ENCODE measurements at places on chromosomes 3 and 15.

GRCh38 chr3:152779653-152780052 lies 55.3 kb upstream of the P2RY1 start:
- no peak for DNase-seq
- H3K4me3 ChIP-seq: no peak overlapping the region
- no peaks in the 10 kb centered on the region for H3K27me3 ChIP-seq
- no peaks in the 10 kb centered on the region for H3K4me1 ChIP-seq
- no peak overlapping the region for H3K27ac ChIP-seq

DNA sequence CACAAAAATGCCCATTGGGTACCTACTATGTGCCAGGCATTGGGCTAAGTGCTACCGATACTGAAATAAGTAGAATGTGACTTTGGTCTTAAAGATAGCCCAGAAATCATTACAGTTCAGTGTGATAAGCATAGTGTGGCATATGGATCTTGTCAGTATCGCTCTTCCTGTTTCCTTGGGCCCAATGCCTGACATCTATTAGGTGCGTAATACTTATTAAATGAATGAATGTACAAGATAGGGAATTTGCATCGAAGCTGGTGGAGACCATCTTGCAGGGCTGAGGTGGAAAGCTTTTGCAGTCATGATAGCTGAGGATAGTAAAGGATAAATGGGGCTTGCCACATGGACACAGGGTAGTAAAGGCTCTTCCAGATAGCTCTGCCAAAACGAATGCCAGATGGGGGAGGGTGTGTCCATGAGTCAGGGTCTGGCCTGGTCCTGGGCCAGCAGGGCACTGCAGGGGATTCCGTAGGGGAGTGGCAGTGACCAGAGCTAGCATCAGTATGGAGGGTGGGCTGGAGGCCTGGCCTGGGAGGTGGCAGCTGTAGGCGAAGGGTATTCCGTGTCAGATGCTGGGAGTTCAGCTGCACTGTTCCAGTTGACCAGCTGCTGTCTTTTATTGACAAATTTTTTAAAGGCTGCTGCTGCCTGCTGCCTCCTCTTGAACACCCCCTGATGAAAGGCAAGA lies 23.5 kb downstream of the TSEN2 start:
- no peaks in the 10 kb centered on the region for H3K27me3 ChIP-seq
- peaks cover 12% of the 10 kb centered on the region for H3K4me1 ChIP-seq

DNA sequence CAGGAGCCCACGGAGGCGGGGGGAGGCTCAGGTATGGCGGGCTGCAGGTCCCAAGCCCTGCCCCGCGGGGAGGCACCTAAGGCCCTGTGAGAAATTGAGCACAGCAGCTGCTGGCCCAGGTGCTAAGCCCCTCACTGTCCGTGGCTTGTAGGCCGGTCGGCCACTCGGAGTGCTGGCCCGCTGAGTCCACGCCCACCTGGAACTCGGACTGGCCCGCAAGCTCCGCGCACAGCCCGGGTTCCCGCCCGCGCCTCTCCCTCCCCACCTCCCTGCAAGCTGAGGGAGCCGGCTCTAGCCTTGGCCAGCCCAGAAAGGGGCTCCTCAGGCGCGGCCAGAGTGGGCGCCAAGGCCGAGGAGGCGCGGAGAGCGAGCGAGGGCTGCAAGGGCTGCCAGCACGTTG lies 12.2 kb upstream of the KCNMB3 start:
- H3K36me3 ChIP-seq: no peaks in the 10 kb centered on the region
- peaks cover 16% of the 10 kb centered on the region for H3K4me1 ChIP-seq
- H3K4me3 ChIP-seq: no peak overlapping the region
- H3K27ac ChIP-seq: no peak overlapping the region
- H3K27me3 ChIP-seq: no peaks in the 10 kb centered on the region

GRCh38 chr3:171831936-171832335 lies 11.2 kb upstream of the TMEM212 start:
- no peaks in the 10 kb centered on the region for H3K36me3 ChIP-seq
- peaks cover 67% of the 10 kb centered on the region for H3K4me1 ChIP-seq
- no peak overlapping the region for H3K4me3 ChIP-seq

- H3K36me3 ChIP-seq: no peaks in the 10 kb centered on the region
- H3K27me3 ChIP-seq: peaks cover 28% of the 10 kb centered on the region
- no peak overlapping the region for H3K27ac ChIP-seq
- H3K4me3 ChIP-seq: peak overlapping the region; percentile 14
- H3K4me1 ChIP-seq: peaks cover 25% of the 10 kb centered on the region
Observed at GRCh38 chr15:72179950-72180581, 17.5 kb downstream of the GRAMD2A start.

DNA sequence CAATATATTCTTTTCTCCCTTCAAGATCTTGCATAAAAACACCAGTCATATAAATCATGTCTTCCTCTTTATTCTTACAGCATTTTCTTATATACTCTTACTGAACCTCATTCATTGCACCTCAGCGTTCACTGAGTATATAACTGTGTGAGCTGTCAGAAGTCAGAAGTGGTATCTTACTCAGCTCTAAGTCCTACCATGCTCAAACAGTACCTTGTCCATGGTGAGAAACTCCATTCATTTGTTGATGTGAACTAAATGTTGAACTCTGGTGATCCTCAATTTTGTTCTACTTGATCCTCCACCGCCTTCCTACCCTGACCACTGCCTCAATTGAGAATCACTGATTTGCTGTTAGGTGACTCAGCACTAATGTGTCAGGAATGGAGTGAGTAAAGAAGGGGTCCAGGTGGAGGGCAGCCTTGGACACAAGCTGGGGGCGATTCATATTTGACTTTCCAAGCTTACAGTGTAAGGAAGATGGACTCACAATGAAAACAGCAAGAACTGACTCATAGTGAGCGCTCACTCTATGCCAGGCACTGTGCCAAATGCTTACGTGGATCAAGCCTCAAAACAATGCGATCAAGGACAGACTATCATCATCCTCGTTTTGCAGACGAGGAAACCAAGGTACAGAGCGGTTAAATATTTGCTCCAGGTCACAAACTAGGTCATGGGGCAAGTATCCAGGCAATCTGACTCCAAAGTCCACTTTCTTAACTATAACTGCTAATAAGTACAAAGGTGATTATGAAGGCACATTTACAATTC lies 13.5 kb upstream of the ZFYVE19 start:
- no peaks in the 10 kb centered on the region for H3K27me3 ChIP-seq
- peaks cover 42% of the 10 kb centered on the region for H3K4me1 ChIP-seq
- no peak for DNase-seq
- H3K27ac ChIP-seq: no peak overlapping the region

DNA sequence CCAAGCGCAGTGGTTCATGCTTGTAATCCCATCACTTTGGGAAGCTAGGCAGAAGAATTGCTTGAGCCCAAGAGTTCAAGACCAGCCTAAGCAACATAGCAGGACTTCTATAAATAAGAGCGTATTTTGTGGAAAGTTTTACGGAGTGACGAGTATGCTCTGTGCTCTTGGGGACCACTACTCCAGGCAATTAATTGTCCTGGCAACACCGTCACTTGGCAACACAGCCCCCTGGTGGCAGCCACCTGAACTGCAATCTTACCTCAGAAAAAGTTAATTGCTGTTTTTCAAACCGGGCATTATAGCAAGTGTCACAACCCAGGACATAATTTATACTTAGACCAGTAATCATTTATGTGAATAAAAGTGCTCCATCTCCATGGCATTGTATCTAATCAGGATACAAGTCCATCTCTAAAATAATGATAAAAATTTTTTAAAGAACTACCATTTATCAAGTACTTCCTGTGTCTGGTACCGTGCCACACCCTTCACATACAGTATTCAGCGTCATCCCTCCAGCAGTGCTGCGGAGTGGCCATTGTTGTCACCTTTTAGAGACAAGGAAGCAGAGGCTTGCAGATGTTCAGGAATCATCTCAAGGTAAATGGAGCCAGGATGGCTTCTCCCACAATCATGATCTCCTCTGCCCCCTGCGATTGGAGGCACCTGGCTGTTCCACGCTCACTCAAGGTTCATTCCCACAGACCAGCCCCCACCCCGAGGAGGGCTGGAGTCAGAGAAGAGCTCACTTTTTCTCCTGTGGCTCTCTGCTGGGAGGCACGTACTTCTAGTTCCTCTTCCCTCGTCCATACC lies 34.5 kb downstream of the PLA2G4D start:
- H3K4me3 ChIP-seq: no peak overlapping the region
- no peaks in the 10 kb centered on the region for H3K36me3 ChIP-seq
- no peaks in the 10 kb centered on the region for H3K27me3 ChIP-seq
- no peak overlapping the region for H3K27ac ChIP-seq
- H3K4me1 ChIP-seq: peaks cover 17% of the 10 kb centered on the region

GRCh38 chr15:89498574-89498906 lies 2.2 kb upstream of the RHCG start:
- H3K4me3 ChIP-seq: no peak overlapping the region
- no peak overlapping the region for H3K27ac ChIP-seq
- peaks cover 7% of the 10 kb centered on the region for H3K4me1 ChIP-seq
- H3K27me3 ChIP-seq: peaks cover 99% of the 10 kb centered on the region
- DNase-seq: no peak
- H3K36me3 ChIP-seq: no peaks in the 10 kb centered on the region

DNA sequence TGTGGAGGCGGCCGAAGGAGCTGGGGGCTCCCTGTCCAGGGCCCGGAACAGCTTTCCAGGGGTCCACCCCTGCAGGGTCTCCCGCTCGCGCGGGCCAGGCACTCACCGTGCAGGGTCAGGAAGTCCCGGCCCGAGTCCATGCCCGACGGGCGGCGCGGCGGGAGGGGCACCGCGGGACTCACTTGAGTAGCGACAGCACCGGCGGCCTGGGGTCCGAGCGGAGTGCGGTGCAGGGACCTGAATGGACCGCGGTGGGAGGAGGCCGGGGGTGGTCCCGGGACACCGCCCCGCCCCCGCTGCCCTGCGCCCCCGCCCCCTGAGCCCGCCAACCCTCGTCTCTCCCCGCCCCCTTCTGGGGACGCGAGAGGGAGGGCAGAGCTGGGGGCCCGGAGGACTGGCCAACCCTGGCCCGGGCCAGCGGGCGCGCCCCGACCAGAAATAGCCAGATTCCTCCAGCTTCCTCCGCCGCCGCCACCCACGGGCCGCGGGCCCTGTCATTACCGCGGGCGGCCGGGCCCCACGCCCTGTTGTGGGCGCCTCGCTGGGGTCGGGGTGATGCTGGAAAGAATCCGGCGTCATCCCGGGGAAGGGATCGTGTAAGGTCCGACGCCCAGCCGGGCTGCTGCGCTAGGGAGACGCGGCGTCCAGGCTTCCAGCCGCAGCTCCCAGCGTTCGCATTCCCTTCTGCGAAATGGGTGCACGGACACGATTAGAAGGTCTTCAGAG lies at the start of gene PLCD1:
TSS of gene PLCD1 (minus strand) at position 243 of the 726 bp plus-strand sequence. CDS start at position 140, 103 bp downstream.
- no peaks in the 10 kb centered on the region for H3K27me3 ChIP-seq
- DNase-seq: peak; percentile 84
- H3K27ac ChIP-seq: peak within 1 kb of the TSS; percentile 88
- no peaks in the 10 kb centered on the region for H3K36me3 ChIP-seq
- H3K4me1 ChIP-seq: peaks cover 41% of the 10 kb centered on the region

- no peaks in the 10 kb centered on the region for H3K36me3 ChIP-seq
- H3K27ac ChIP-seq: no peak overlapping the region
- H3K4me3 ChIP-seq: peak overlapping the region; percentile 57
- DNase-seq: no peak
Observed at GRCh38 chr3:158102242-158103080, 3.8 kb downstream of the SHOX2 start.

- no peaks in the 10 kb centered on the region for H3K27me3 ChIP-seq
- H3K4me3 ChIP-seq: no peak overlapping the region
- no peak for DNase-seq
- no peaks in the 10 kb centered on the region for H3K4me1 ChIP-seq
- no peak overlapping the region for H3K27ac ChIP-seq
Observed at GRCh38 chr15:58387130-58387529, 44.7 kb upstream of the LIPC start.

DNA sequence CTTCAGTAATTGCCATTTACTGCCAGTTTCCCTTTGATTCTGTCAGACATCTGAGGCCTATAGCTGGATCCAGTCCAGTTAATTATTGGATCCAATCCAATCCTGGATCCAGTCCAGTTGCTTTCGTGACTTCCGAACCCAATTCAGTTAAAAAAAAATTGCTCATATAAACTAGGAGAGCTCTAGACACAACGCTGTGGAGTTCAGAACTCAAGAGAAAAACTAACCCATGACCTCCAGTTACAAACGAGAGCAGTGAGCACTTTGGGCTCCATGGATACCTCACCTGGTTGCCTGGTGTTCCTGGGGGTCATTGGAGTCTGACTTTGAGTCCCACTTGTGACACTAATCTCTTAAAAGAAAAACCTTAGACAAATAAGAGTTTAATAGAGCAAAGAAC lies 269.8 kb downstream of the THSD4 start:
- H3K27ac ChIP-seq: peak overlapping the region; percentile 58
- no peak overlapping the region for H3K4me3 ChIP-seq
- H3K4me1 ChIP-seq: peaks cover 44% of the 10 kb centered on the region
- H3K27me3 ChIP-seq: no peaks in the 10 kb centered on the region
- DNase-seq: no peak

GRCh38 chr3:116476691-116477090 lies 31.4 kb upstream of the LSAMP start:
- no peak overlapping the region for H3K4me3 ChIP-seq
- DNase-seq: no peak
- H3K27ac ChIP-seq: no peak overlapping the region
- H3K27me3 ChIP-seq: no peaks in the 10 kb centered on the region
- no peaks in the 10 kb centered on the region for H3K36me3 ChIP-seq

DNA sequence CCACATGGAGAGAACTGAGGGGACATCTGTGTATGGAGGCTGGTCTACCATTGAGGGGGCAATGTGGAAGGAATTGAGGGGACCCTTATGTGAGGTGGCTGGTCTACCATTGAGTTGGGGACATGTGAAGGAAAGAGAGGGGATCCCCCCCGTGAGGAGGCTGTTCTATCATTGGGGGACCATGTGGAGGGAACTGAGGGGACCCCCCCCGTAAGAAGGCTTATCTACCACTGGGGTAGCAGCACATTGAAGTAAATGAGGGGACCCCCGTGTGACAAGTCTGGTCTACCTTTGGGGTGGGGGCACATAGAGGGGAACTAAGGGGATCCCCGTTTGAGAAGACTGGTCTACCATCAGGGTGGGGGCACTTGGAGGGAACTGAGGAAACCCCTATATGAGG lies 158.0 kb downstream of the FBLN2 start:
- H3K36me3 ChIP-seq: no peaks in the 10 kb centered on the region
- DNase-seq: no peak
- no peak overlapping the region for H3K27ac ChIP-seq
- peaks cover 62% of the 10 kb centered on the region for H3K27me3 ChIP-seq
- no peaks in the 10 kb centered on the region for H3K4me1 ChIP-seq

Data from left ventricle myocardium inferior (tissue), 1 donor.